Vagina (tissue), 2 donors: ENCODE measurements at places on chromosomes 11 and 22.

DNA sequence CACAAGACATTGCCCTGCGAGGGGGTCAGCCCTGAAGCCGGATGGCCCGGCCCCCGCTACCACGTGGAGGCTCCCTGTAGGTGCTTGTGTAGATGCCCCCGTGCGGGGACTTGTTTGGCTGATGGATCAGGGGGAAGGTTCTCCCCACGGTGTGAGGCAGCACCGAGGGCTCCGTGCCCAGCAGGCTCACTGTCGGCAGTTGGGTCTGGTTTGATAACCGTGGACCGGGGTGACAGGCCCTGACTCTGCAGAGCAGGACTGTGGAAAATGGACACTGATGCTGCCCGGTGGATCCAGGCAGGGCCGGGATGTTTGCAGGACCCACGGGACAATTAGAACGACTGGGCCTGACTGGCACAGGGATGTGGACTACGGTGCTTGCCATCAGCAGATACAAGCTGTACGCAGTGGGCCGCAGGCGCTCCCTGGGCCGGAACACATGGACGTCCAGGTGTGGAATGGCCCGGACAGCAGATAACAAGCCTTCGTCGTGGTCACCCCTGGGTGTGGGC lies 19.0 kb downstream of the KCNQ1 start:
- no peak for DNase-seq

DNA sequence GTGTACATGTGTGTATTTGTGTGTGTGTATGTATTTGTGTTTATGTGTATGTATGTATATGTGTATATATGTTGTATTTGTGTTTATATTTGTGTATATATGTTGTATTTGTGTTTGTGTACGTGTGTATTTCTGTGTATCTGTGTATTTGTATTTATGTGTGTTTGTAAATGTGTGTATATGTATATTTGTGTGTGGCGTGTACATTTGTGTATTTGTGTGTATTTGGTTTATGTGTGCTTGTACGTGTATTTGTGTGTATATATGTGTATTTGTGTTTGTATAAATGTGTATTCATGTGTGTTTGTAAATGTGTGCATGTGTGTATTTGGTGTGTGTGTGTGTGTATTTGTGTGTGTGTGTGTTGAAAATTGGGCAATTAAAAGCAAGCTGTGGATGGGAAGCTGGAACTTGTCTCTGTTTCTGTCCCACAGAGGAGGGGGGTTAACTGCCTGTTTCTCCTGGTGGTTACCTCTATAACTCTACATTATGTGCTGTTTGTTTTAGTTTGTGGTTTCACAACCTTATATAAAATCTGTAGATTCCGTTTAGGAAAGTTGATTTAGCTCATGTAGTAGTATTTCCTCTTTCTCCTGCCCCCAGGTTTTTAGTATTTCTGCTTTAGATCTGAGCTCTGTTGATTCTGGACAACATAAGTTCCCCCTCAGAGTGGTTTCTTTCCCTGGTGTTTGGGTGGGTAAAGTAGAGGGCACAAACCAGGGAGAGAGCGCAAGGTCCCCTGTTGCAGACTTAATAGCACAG lies 28.9 kb downstream of the AP2A2 start:
- no peak for DNase-seq

DNA sequence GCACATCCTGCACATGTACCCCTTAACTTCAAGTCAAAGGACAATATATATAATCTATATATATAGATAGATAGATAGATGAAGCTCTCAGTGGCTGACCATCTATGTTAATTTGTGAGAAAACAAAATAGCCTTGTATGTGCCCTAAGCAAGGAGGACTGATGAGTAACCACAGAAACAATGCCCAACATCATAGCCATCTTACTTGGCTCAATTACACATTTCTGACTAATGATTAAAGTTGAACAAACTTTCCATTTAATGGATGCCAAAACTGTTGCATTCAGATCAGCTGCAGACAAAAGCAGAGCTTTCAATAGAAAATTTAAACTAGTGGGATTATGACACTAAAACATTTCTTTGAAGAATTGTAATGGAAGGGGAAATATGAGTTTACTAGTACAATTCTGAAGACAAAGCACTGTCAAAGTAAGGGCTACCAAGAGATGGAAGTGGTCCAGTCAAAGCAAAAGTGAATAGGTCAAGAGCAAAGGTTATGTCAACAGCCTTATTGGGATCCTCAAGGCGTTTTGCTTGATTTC lies 1188.2 kb upstream of the RAG2 start:
- DNase-seq, result no peak

DNA sequence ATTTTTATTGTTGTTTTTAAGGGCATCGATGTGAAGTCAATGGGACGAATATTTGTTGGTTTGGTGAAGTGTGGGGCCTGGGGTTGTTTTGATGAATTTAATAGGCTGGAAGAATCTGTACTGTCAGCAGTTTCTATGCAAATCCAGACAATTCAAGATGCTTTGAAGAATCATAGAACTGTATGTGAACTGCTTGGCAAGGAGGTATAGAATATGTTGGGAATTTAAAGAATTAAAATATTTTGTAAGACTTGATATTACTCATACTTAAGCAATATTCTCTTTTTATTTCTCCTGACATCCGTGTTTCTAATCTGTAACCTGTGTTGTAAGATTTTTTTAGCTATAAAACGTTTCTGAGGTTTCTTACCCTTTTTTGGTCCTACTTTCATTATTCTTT lies 61.6 kb downstream of the DYNC2H1 start:
- DNase-seq, result no peak

DNA sequence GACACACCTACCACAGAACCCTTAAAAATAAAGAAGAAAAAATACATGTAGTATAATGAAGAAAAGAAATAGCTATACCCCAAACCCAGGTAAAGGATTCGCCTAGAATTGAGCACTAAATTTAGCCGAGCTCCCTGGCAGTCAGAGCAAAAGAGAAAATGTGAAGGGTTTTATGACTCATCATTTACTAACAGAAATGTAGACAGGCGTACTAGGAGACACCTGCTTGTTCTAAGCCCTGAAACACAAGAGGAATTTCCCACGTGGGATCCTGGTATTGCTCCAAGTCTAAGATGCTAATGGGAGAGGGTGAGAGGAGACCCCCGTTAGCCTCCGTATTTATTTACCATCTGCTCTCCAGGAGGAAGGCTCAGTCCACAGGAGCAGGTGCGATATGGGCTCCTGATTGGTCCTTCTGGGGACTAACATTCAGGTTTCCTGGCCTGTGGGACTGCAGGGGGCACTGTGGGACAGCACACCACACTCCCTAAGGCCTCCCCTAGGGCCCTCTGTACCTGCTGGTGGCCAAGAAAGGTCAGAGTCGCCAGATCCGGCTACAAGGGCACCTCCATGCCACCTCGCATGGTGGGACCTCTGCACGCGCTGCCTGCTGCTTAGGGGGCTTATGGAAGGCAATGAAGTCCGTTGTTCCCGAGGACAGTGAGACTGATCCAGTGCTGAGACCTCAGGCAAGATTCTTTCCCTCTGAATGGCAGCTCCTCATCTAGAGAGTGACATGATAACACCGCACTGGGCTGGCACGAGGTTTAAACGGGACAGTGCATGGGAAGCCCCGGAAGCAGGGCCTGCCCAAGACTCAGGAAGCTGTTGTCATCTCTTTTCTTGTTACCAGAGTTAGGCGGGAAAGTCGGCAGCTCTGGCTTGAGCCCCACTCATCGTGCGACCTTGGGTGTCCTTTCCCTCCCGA lies 25.8 kb downstream of the KCNC1 start:
- no peak for DNase-seq

- DNase-seq, result no peak
These were observed 41.8 kb downstream of the OSBPL5 start for GRCh38 chr11:3123305-3123704.

GRCh38 chr11:9692691-9693090 lies 28.8 kb downstream of the SWAP70 start:
- DNase-seq, result no peak

DNA sequence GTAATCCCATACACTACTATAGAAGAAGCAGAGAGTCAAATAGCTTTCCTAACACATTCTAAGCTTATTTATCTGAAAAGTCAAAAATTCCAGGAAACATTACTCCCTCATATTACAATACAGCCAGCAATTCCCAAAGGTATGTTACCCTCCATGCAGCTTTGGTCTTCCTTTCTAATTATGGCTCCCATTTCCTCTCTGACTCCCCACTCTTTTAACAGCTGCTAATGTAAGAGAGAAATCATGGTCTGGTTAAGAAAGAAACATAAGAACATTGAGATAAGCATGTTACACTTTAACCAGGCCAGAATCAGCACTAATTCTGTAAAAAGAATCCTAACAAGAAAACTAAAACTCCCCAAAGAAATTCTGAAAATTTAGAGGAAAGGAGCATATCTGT lies 6.8 kb downstream of the PPP2R1B start:
- DNase-seq, result no peak

- no peak for DNase-seq
These were observed 52.2 kb downstream of the JAM3 start for GRCh38 chr11:134120921-134121526.
